Body of pancreas (tissue), 4 donors: ENCODE measurements at places on chromosomes 6 and 20. TPM values are rescaled to one million over a fixed set of nuclear protein-coding genes. Genes with fewer than 3 reads are reported as not detected.

SAMD3 gene
- total RNA-seq = 0.52 TPM

LY86 gene
- total RNA-seq = 2.3 TPM

MUCL3 gene
- total RNA-seq = under 0.01 TPM

TBC1D32 gene
- 14.5 TPM for total RNA-seq

MTFR2 gene
- total RNA-seq = 0.78 TPM

TDRD6 gene
- 0.78 TPM for total RNA-seq

SLC17A9 gene
- total RNA-seq = 0.78 TPM

- no peaks in the 10 kb centered on the region for H3K27me3 ChIP-seq
- H3K36me3 ChIP-seq = no peaks in the 10 kb centered on the region
- no peak overlapping the region for H3K4me3 ChIP-seq
- H3K27ac ChIP-seq = no peak overlapping the region
These were observed 117.5 kb upstream of the PCSK2 start for GRCh38 chr20:17109307-17109706.

DNA sequence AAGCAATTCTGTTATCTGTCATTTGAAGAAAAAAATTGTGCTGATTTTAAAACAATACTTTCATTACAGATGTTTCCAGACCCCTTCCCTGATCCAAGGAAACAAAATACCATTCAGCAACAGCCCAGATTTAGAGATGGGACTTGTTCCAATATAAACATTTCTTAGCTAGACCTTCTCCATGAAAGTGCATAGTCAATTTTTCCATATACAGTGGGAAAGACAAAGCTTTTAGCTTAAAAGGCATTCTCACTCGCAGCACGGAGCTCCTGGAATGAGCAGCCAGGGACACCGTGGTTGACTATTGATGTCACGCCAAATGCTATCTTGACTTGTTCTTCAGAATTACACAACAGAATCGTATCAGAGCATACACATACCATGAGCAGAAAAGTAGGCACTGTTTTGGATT, 21.5 kb downstream of the LAMA4 start:
- no peak for DNase-seq
- H3K27me3 ChIP-seq = no peaks in the 10 kb centered on the region

DNA sequence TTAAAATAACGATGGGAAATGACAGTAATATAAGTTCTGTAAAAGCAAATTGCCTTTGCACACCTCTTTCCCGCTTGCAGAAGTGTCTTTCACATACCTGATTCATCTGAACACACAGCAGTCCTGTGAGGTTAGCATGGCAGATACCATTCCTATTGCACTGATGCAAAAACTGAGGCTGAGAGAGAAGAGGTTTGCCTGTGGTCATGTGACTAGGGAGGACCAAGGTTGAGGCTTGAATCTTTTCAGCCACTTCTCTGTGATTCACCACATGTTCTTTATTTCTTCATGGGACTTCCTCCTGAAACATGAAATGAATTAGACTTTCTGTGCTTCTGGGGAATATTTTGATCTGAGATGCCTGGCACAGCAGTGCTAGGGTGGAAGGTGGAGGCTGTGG, 92.9 kb downstream of the VEGFA start:
- H3K27ac ChIP-seq = no peak overlapping the region
- peaks cover 11% of the 10 kb centered on the region for H3K4me1 ChIP-seq
- H3K27me3 ChIP-seq = no peaks in the 10 kb centered on the region
- no peak overlapping the region for H3K4me3 ChIP-seq
- no peak for DNase-seq
- H3K36me3 ChIP-seq = no peaks in the 10 kb centered on the region

GRCh38 chr6:81769824-81770223, 17.3 kb upstream of the TENT5A start:
- no peak overlapping the region for H3K4me3 ChIP-seq
- H3K36me3 ChIP-seq = no peaks in the 10 kb centered on the region
- no peak overlapping the region for H3K27ac ChIP-seq
- no peak for DNase-seq

GRCh38 chr6:147983581-147984366, 358.9 kb upstream of the SASH1 start:
- no peak for DNase-seq
- H3K4me3 ChIP-seq = no peak overlapping the region
- H3K4me1 ChIP-seq = no peaks in the 10 kb centered on the region

GRCh38 chr6:104253236-104253635, 606.5 kb downstream of the HACE1 start:
- no peak overlapping the region for H3K27ac ChIP-seq
- H3K4me1 ChIP-seq = no peaks in the 10 kb centered on the region
- no peaks in the 10 kb centered on the region for H3K27me3 ChIP-seq
- DNase-seq = no peak

- H3K4me3 ChIP-seq = no peak overlapping the region
- H3K27me3 ChIP-seq = no peaks in the 10 kb centered on the region
These were observed 1513.4 kb upstream of the DEFB115 start for GRCh38 chr20:29744071-29744470.

GRCh38 chr6:31690231-31691077, 9.6 kb upstream of the LY6G5C start:
- peaks cover 15% of the 10 kb centered on the region for H3K36me3 ChIP-seq
- no peak overlapping the region for H3K27ac ChIP-seq
- H3K4me3 ChIP-seq = no peak overlapping the region

DNA sequence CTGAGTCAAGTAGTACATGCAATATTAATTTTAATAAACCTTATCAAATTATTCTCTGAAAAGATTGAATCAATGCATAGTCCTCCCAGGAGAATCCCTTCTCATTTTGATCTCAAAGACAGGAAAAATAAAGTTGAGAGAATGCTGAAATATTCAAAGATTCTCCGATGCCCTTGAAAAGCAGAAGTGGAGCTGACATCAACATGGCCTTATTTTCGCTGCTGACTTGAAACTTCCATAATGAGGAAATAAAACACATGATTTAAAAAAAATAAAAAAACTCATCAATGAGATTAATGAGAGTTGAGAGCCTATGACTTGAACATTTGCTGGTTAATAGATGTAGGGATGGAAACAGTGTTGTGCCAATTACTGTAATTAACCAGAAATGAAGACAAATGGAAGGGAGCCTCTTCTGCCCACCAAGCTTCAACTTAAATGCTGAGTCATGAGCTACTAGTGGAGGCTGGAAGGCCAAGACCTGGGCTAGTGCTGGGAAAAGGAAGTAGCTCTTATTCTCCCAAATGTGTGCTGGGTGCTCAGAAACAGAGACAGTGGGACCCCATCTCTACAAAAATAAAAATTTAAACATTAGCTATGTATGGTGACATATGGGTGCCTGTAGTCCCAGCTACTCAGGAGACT, 139.9 kb downstream of the BFSP1 start:
- no peaks in the 10 kb centered on the region for H3K27me3 ChIP-seq
- no peak for DNase-seq
- H3K4me1 ChIP-seq = no peaks in the 10 kb centered on the region

- H3K27me3 ChIP-seq = no peaks in the 10 kb centered on the region
- no peak overlapping the region for H3K4me3 ChIP-seq
- no peaks in the 10 kb centered on the region for H3K36me3 ChIP-seq
- no peak for DNase-seq
- H3K27ac ChIP-seq = no peak overlapping the region
- H3K4me1 ChIP-seq = peaks cover 10% of the 10 kb centered on the region
These were observed 37.2 kb downstream of the TRMT6 start for GRCh38 chr20:5913166-5913565.

DNA sequence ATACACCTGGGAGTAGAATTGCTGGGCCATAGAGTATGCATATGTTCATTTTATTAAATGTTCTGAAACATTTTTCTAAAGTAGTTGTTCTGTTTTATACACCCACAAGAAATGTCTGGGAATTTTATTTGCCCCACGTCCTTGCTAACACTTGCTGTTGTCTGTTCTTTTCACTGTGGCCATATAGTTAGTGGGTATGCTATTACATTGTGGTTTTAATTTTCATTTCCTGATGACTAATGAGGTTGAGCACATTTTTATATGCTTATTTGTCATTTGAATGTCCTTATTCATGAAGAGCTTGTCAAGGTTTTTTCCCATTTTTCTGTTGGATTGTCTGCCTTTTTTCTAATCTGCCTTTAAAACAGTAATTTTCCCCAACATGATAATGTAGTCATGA, 41.5 kb upstream of the TGM3 start:
- no peak overlapping the region for H3K4me3 ChIP-seq
- H3K36me3 ChIP-seq = no peaks in the 10 kb centered on the region
- no peaks in the 10 kb centered on the region for H3K4me1 ChIP-seq
- no peak for DNase-seq
- no peak overlapping the region for H3K27ac ChIP-seq
- H3K27me3 ChIP-seq = no peaks in the 10 kb centered on the region

GRCh38 chr6:166776571-166776970, 149.5 kb upstream of the RPS6KA2 start:
- no peak for DNase-seq
- no peaks in the 10 kb centered on the region for H3K27me3 ChIP-seq
- H3K4me1 ChIP-seq = no peaks in the 10 kb centered on the region
- no peaks in the 10 kb centered on the region for H3K36me3 ChIP-seq
- H3K27ac ChIP-seq = no peak overlapping the region

- no peak for DNase-seq
- H3K36me3 ChIP-seq = no peaks in the 10 kb centered on the region
- no peak overlapping the region for H3K27ac ChIP-seq
- H3K27me3 ChIP-seq = no peaks in the 10 kb centered on the region
These were observed 17.4 kb upstream of the MPC1 start for GRCh38 chr6:166400181-166400580.

GRCh38 chr20:8152183-8152582, 20.1 kb downstream of the PLCB1 start:
- DNase-seq = no peak
- no peaks in the 10 kb centered on the region for H3K36me3 ChIP-seq
- no peak overlapping the region for H3K27ac ChIP-seq
- no peak overlapping the region for H3K4me3 ChIP-seq
- H3K4me1 ChIP-seq = peaks cover 41% of the 10 kb centered on the region

DNA sequence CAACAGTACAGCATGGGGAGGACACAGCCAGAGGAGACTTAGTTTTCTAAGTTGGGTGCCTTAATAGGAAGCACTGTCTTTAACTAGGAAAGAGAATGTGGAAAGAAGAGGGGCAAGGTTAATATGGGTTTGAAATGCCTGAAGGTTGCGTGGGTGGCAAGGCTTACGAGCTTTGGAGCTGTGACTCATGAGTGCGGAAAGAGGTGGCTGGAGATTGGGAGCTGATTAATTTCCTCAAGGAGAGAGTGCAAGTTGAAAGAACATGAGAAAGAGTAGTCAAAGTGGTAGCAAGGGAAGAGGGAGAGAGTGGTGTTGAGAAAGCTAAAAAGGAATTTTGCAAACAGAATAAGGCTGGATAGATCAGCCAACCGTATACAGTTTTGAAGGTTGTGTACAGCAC, 315.1 kb upstream of the PRND start:
- H3K4me1 ChIP-seq = no peaks in the 10 kb centered on the region
- H3K36me3 ChIP-seq = no peaks in the 10 kb centered on the region
- H3K27me3 ChIP-seq = peaks cover 5% of the 10 kb centered on the region
- DNase-seq = no peak
- H3K27ac ChIP-seq = no peak overlapping the region
- no peak overlapping the region for H3K4me3 ChIP-seq

GRCh38 chr6:145309842-145310535, 425.3 kb downstream of the EPM2A start:
- H3K36me3 ChIP-seq = no peaks in the 10 kb centered on the region
- no peaks in the 10 kb centered on the region for H3K4me1 ChIP-seq
- DNase-seq = no peak
- no peaks in the 10 kb centered on the region for H3K27me3 ChIP-seq
- H3K27ac ChIP-seq = no peak overlapping the region
- no peak overlapping the region for H3K4me3 ChIP-seq

- no peak overlapping the region for H3K4me3 ChIP-seq
- no peak overlapping the region for H3K27ac ChIP-seq
- H3K36me3 ChIP-seq = no peaks in the 10 kb centered on the region
- H3K4me1 ChIP-seq = no peaks in the 10 kb centered on the region
- peak; percentile 39 for DNase-seq
- H3K27me3 ChIP-seq = no peaks in the 10 kb centered on the region
These were observed 75.1 kb upstream of the B3GAT2 start for GRCh38 chr6:71031912-71032311.

- peaks cover 29% of the 10 kb centered on the region for H3K4me1 ChIP-seq
- H3K4me3 ChIP-seq = no peak overlapping the region
- no peaks in the 10 kb centered on the region for H3K27me3 ChIP-seq
- H3K36me3 ChIP-seq = peaks cover 2% of the 10 kb centered on the region
These were observed 7.9 kb upstream of the TMEM217 start for GRCh38 chr6:37265860-37266259.

GRCh38 chr6:111552241-111552744, 53.4 kb downstream of the TRAF3IP2 start:
- H3K4me3 ChIP-seq = no peak overlapping the region
- H3K36me3 ChIP-seq = no peaks in the 10 kb centered on the region
- H3K4me1 ChIP-seq = peaks cover 72% of the 10 kb centered on the region
- H3K27ac ChIP-seq = peak overlapping the region; percentile 83

DNA sequence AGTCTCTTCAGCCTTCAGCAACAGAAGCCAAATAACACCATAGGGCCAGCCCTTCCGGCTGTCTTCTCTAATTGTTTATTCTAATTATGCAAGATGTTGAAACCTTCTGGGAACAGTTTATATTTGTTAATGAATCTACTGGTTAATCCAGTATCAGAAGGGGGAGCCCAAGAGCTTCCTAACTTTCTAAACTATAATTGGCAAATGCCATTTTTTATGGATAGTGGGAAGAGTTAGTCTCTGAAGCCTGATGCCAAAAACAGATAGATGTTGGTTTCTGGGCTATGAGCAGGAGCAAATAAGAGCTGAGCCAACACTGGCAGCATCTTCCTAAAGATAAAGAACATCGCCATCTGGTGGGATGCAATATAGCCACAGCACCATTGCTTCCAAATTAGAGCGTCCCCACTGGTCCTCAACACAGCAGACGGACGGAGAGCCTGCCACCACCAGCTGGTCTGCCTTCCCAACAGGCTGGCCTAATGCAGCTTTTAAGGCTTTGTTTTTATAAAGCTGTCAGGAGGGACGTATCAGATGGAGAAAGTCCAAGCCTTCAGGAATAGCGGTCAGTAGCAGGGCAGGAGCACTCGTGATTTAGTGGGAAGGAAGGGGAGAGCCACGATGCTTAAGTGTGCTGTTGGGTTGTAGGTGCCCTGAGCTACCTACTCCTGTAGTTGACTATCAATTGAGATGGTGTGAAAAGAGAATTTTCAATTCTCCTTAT, 118.8 kb downstream of the RALGAPA2 start:
- peak; percentile 30 for DNase-seq
- no peaks in the 10 kb centered on the region for H3K4me1 ChIP-seq
- no peaks in the 10 kb centered on the region for H3K27me3 ChIP-seq
- H3K4me3 ChIP-seq = no peak overlapping the region

GRCh38 chr20:1448081-1448620, 18.5 kb downstream of the NSFL1C start:
- no peaks in the 10 kb centered on the region for H3K27me3 ChIP-seq
- DNase-seq = no peak
- H3K36me3 ChIP-seq = peaks cover 22% of the 10 kb centered on the region
- H3K27ac ChIP-seq = no peak overlapping the region

- H3K27me3 ChIP-seq = peaks cover 71% of the 10 kb centered on the region
- no peak for DNase-seq
- H3K4me3 ChIP-seq = no peak overlapping the region
- no peaks in the 10 kb centered on the region for H3K36me3 ChIP-seq
These were observed 3.4 kb downstream of the TFAP2B start for GRCh38 chr6:50822078-50822476.

- no peak for DNase-seq
- no peak overlapping the region for H3K27ac ChIP-seq
- H3K4me1 ChIP-seq = no peaks in the 10 kb centered on the region
- H3K36me3 ChIP-seq = no peaks in the 10 kb centered on the region
These were observed 45.7 kb upstream of the TPD52L1 start for GRCh38 chr6:125107896-125108295.
